Stimulated activated naive CD8-positive, alpha-beta T cell treated with anti-CD3 and anti-CD28 coated beads, Interleukin-15, Interleukin-2, amounts not matched to agents 100 U/mL and 50 U/mL, for 24 hours (primary cell): ENCODE measurements at places on chromosomes 3 and 15.
A peak's percentile ranks its signal among the peaks of the same experiment; 100 is the strongest.

DNA sequence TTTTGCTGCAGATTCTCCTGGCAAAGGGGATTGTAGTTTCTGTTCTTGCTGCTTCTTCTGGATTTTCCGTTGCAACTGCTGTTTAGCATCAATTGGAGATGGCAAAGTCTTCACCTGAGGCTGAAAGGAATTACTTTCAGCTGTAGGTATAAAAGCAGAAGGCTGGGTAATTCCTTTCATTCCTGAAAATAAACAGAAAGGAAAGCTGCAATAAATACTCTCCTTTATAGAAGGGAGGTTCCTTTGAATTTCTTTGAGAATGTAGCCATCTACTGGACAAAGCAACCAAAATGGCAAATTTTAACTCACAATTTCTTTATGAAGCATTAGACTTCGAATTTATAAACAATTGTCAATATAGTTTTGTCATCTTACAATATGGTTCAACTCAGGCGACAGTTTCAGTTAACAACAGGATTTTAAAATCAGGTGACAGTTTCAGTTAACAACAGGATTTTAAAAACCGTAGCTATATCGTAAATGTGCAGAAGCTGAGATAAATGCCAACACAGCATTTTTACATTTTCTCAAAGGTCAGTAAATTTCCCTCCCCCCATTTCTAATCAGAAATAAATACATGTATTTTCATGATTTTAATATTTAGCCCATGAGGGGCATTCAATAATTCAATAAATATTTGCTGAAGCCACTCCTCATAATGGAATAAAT, 104.9 kb upstream of the NEDD4 start:
- DNase-seq, result no peak

DNA sequence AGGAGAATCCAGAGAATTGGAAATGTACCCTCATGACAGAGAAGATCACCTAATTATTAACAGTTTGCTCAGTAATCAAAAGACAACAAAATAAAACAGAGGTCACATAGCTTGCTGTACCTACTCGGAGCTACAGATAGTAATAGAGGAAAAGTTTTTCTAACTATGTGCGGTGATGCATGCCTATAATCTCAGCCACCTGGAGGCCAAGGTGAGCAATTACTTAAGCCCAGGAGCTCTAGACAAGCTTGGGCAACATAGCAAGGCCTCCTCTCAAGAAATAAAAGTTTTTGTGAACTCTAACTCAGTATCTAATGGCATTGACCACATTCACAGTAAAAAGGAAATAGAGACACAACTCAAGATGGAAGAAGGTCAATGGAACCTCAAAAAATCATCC, 243.6 kb downstream of the ATP8B4 start:
- DNase-seq, result no peak

DNA sequence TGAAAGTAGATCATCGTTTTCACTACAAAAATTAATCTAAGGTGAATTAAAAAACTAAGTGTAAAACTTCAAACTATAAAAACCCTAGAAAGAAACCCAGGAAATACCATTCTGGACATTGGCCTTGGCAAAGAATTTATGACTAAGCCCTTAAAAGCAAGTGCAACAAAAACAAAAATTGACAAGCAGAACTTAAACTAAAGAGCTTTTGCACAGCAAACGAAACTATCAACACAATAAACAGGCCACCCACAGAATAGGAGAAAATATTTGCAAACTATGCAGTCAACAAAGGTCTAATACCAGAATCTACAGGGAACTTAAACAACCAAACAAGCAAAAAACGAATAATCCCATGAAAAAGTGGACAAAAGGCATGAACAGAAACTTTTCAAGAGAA, 302.0 kb downstream of the CHST2 start:
- DNase-seq, result no peak

GRCh38 chr15:41121951-41122350, 5.9 kb upstream of the INO80 start:
- no peak for DNase-seq

- no peak for DNase-seq
These were observed 148.6 kb downstream of the SST start for GRCh38 chr3:187521546-187521945.

- no peak for DNase-seq
These were observed 104.4 kb downstream of the RBMS3 start for GRCh38 chr3:29385046-29385830.

- DNase-seq, result no peak
These were observed 843.4 kb upstream of the DPPA4 start for GRCh38 chr3:110180733-110181132.

GRCh38 chr3:144106970-144107369, 135.3 kb downstream of the DIPK2A start:
- no peak for DNase-seq

GRCh38 chr3:184173374-184173722, 1.3 kb upstream of the AP2M1 start:
- DNase-seq, result no peak

- DNase-seq, result peak; percentile 65
These were observed 93.0 kb upstream of the LPP start for GRCh38 chr3:188060840-188061544.

DNA sequence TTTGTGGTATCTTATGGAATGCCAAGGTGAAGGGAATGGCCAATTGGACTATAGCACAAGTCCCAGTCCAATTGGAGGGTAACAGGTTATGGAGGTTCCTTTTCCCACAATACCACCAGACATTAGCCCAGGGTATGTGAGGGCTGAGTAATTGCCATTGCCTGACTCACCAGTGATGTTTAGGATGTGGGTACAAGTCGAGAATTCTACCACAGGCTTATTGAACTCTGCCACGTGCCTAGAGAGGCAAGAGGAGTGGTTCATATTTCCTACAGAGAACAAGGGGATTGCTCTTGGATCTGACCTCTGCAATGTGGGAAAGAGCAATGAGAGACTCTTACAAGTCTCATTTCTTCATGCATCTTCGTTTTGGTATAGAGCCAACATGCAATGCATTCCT, 85.0 kb upstream of the XCR1 start:
- DNase-seq, result no peak

DNA sequence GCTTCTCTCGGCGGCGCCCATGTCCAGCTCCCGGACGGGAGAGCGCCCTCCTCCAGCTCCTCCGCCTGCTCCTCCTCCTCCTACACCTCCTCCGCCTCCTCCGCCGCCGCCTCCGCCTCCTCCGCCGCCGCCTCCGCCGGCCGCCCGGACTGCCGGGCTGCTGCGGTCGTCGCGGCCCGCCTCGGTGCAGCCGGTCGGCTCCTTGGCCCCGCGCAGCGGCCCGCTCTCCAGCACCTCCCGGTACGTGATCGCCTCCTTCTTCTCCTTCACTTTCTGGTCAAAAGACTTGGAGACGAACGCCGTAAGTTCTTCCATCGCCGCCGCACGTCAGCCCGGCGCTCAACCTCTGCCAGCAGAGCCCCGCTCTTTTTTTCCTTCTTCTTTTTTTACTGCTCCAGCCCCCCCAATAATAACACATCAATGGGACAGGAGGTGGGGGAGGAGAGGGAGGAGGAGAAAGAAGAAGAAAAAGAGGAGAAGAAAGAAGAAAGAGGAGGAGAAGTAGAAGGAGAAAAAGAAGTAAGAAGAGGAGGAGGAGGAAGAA, 438 bp downstream of the SHOX2 start:
- DNase-seq, result peak; percentile 23

DNA sequence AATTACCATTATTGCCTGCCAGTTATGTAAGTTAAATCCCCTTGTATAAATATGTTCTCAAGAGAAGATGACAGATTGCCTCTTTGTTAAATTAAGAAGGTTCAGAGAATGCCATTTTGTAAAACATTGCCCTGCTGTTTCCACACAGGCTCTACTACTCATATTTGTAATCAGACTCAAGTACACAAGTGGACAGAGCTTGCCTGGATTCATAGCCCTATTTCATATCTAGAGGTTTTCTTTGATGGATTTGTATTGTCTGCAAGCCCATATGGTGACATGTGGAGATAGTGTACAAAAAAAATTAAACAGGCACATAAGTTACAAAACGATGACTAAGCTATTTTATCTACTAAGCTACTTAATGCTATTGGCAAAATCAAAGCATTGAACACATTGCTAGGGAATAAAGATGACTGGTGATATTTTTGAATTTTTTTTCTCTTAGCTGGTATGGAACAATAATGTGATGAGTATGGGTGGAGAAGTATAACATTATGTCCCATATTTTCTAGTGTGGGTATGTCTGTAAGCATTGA, 1286.6 kb upstream of the ALCAM start:
- DNase-seq, result no peak
